ENCODE measurements at places on chromosomes 4 and X.

DNA sequence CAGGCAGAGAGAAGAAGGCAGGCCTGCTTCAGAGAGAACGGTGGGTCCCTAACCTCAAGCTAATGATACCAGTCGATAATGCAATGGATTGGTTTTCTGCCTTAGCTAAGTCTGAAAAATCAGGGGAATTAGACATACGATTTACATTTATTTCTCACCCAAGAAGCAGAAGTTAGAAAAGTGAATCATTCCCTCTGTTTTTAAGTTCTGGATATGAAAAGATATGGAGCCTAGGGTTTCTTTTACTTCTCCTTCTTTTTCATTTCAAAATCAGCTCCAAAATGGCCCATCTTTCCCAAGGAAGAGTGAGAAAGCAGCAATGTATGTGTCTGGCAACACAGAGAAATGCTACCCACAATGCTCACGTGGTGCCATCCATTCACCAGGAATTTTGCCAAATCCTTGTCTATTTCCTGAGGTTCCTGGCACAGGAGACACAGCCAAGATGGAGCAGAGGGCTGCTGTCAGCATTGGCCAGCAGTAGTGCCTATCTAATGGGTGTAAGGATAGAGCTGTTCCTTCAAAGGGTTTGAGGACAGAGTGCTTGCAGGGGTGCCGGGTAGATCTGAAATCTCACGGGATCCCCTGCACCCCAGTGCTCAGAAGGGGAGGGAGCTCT is 231.5 kb downstream of the MAML3 start:
- DNase-seq: no peak

GRCh38 chrX:129830494-129830893 is 13.2 kb downstream of the ZDHHC9 start:
- no peak for DNase-seq

GRCh38 chr4:183244019-183244418 is 76.1 kb downstream of the CLDN22 start:
- no peak for DNase-seq

GRCh38 chrX:69988955-69989394 is 60.8 kb downstream of the AWAT2 start:
- DNase-seq: no peak

DNA sequence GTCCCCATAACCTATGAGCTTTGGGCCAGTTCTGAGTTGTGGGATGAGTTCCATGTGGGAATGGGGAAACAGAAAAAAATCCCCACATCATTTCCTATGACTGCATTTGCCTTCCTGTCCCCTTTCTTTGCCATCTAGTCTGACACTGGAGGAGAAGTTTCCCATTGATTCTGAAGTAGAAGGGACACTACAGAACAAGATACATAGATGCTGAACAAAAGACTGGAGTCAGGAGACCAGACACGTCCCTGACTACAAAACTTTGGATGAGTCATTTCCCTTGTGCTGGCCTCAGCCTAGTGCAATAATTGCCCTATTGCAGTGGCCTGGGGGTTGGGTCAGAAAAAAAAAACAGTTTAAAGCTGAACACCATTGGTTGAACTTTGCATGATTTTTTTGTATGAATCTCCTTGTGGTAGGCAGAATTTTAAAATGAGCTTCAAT is 22.1 kb downstream of the BEX3 start:
- DNase-seq: no peak

DNA sequence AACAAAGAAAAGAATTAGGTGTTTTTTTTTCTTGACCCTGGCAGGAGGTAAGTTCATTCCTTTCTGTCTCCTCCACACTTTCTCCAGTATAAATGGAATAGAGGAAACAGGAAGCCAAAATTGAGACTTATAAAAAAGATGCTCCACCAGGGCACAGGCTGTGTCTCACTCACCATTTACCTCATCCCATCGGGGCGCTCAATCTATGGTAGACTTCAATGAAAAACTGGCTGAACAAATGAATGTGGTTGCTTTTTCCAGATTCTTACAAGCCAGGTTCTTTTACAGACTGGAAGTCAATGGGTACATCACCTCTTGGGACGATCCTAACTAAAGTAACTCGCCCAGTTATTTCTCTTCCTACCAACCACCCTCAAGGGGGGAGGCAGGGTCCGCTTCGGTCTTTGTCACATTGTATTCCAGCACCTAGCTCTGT is 685 bp downstream of the COMMD8 start:
- no peak for DNase-seq

- DNase-seq: no peak
Measured at GRCh38 chr4:71369536-71369935, 30.7 kb downstream of the SLC4A4 start.

GRCh38 chrX:40253771-40254170 is 156.0 kb upstream of the BCOR start:
- DNase-seq: peak; percentile 1

DNA sequence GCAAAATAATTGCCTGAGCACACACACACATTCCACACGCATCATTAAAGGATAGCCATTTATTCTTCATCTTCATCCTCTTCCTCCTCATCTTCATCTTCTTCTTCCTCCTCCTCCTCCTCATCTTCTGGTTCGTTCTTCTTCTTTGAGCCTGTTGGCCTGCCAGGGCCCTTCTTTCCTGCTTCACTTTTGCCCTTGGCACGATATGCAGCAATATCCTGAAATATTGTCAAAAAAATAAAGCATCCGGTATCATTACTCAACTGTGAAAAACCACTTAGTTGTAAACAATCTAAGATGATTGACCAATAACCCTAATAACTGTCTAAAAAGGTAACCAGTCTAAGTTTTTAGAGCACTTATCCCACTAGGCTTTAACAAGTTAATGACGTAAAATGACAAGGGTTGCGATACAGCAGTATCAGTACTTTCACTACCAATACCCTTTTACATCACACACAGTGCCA is 2.1 kb downstream of the HMGB2 start:
- no peak for DNase-seq

DNA sequence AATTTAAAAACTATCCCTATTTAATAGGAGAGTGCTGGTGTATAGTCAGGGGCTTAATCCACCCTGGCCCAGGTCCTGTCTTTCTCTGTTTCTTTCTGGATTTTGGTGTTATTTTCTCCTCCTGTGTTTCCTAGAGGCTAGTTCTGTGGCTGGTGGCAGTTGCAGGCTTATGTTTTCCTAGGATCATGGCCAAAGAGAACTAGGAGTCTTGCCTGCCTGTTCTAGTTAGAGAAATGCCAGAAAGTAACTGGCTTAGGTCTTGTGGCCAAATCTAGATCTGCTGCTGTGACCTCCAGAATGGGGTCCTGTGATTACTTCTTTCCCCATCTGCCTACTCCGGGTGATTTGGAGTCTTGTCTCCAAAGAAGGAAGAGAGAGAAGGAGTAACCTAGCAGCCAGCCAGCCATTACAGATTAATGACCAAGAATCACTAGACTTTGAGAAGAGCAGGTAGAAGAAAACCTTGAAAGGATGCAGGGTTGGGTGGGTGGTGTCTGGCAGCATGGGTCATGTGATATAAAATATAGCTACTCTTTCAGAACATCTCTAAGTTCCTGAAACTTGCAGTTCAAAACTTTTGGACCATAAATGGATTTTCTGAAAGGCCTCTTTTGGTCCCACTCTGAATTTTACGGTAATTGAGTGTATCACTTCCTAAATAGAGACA is 117.9 kb downstream of the STIM2 start:
- no peak for DNase-seq

DNA sequence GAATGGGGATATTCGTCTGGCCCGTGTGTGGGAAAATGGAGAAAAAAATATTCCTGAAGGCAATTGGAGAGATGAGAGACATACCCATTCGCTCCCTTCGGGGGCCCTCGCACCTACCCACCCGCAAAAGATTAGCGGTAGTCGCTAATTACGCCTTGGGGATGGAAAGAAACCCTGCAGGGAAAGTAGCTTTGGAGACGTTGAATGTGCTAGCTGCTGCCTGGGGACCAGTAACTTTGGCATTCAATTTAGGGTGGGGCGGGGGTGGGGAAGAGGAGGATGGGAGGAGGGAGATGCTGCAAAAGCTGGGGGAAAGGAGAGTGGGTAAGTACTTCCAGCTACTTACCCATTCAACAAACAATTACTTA is 407 bp upstream of the ZC4H2 start:
- DNase-seq: no peak

- no peak for DNase-seq
Measured at GRCh38 chrX:10117301-10117700, 39.5 kb upstream of the CLCN4 start.

Data from posterior cingulate gyrus (tissue), 11 donors.